ENCODE measurements at places on chromosomes 2 and 18.

- no peak for DNase-seq
Measured at GRCh38 chr2:119204525-119204924, 19.1 kb upstream of the STEAP3 start.

DNA sequence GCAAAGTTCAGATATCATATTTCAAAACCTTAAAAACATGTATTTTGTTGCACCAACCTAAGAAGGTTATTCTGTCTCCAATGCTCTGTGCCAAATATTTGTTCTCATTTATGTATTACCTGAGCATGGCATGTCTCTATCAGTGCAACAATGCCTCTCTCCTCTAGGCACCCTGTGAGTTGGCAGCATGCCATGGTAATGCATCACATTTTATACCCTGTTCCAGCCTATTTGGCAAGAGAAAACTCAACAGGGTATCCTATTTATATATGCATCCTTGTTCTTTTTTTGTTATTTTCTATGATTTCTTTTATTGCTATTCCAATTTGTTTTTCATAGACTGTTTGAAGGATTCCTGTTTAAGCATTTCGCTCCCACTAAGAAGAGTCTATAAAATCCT lies 126.3 kb upstream of the NRXN1 start:
- no peak for DNase-seq

DNA sequence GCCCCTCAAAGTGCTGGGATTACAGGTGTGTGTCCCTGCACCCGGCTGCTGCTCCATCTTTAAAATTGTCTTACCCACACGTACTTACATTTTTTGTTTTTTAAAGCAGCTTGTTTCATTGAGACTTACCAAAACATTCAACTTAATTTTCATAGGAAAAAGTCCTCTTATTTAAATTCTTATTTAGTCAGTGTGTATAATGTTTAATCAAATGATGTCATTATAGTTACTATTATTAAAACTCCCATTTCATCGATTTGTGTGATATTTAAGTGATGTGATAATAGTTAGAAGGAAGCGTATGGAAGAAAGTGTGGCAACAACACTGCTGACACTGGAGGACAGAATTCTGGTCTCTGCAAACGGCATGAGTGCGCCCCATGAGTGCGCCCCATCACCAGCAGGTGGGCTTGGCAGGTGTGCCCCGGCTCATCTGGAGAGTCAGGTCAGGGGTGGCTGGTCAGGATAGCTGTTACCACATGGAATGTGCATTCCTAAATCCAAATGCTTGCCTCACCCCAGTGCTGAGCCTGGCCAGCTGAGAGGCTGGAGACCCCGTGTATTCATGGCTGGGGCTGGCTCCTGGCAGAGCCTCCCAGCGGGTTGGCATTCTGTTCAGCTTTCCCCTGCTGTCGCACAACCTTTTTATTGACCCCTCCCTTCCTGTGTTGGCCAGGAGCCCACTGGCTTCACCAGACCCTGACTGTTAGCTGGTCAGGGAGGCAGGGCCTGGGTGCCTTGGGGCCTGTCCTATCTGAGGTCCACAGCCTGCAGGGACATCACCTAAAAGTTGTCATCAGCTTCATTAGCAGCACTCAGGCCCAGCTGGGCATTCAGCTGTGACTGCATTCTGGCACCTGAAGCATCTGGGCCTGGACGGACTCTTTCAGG lies 79.7 kb downstream of the AGAP1 start:
- no peak for DNase-seq

GRCh38 chr2:127027715-127028114 lies 79.2 kb downstream of the BIN1 start:
- DNase-seq, result no peak

GRCh38 chr18:5963267-5963666 lies 67.9 kb upstream of the TMEM200C start:
- DNase-seq, result no peak

DNA sequence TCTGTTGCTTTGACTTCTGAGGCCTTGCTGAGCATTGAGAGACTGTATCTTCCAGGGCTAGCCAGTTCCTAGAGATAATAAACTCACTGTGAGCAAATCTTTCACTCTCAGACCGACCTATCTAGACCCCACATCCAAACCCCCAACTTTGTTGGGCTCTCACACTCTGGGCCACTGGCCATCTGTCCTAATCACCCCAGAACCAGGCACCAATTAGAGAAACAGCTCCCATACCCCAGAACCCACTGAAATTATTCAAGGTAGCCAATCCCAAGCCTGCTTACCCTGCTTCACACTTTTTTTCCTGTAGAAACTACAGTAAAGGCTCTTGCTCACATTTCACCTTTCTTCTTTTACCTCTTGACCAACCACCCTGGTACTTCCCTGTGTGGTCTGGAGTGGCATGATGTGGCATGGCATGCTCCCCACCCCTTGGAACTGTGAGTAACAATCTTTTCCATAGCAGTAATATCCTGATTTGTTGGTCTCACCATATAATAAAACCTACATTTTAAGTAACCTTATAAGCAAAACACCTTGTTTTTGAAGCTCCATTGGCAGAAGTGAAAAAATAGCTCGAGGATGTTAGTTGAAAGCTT lies 55.2 kb downstream of the ANKRD12 start:
- no peak for DNase-seq

GRCh38 chr18:43876286-43876685 lies 599.0 kb upstream of the SYT4 start:
- no peak for DNase-seq

DNA sequence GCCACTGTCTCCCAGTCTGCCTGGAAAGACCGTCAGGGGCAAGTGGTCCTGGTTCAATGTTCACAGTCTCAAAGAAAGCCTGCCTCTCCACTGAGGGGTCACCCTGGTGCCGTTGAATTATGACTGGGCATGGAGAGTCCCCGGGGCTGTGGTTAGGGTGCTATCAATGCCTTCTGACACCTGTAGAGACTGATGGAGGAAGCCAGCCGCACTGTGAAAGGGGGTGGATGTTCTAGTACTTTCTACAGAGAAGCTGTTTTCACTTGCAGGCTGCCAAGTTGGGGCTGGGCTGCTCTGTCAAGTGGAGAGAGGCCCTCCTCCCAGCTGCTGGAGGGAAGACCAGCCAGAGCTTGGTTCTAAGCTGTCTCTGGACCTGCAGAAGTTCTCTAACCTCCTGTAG lies 80.5 kb downstream of the BCL2L11 start:
- no peak for DNase-seq

DNA sequence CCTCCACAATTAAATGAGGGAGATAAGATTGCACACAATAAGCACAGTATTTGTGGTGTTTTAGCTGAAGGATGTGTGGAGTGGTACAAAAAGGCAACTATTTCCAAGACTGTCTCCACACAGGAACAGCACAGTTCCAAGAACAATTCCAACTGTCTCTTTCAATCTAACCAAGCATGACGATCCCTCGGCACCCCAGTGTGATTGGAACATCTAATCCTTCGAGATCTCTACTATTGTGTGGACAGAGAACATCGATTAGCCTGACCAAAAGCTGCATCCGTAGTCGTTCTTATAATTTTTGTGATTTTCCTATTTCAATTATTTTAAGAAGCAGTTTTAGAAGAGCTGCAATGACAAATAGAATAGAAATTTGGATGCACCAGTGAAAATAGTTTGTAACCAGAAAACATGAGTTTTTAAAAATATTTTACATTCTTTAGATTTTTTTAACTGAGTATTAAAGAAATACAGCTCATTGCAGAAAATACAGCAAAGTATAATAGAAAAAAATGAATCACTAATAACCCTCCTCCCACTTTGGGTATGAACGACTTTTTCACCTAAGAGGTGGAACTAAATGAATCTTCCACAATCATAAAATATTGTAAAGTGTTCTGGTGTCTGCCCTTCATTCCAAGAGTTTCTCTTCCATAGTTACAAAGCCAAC lies 76.4 kb upstream of the CABLES1 start:
- no peak for DNase-seq

GRCh38 chr2:45960057-45960863 lies 308.8 kb downstream of the PRKCE start:
- no peak for DNase-seq

Data from stimulated activated CD8-positive, alpha-beta memory T cell treated with anti-CD3 and anti-CD28 coated beads, Interleukin-15, amount 100 ng/mL, for 24 hours (primary cell).